ENCODE measurements at places on chromosomes 2 and 18.

DNA sequence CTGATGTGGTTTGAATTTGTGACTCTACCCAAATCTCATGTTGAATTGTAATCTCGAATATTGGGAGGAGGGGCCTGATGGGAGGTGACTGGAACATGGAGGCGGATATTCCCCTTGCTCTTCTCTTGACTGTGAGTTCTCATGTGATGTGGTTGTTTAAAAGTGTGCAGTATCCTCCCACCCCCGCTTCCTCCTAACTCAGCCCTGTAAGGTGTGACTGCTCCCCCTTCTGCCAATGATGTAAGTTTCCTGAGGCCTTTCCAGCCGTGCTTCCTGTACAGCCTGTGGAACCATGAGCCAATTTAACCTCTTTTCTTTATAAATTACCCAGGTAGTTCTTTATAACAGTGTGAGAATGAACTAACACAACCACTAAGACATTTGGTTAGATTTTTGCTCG, 458.4 kb downstream of the THSD7B start:
- DNase-seq, result no peak

- no peak for DNase-seq
Observed at GRCh38 chr2:98907966-98908905, 27.8 kb downstream of the CRACDL start.

- DNase-seq, result no peak
Observed at GRCh38 chr2:160472839-160473251, 20.8 kb downstream of the RBMS1 start.

GRCh38 chr2:69436596-69436937, 668 bp downstream of the NFU1 start:
- DNase-seq, result no peak

DNA sequence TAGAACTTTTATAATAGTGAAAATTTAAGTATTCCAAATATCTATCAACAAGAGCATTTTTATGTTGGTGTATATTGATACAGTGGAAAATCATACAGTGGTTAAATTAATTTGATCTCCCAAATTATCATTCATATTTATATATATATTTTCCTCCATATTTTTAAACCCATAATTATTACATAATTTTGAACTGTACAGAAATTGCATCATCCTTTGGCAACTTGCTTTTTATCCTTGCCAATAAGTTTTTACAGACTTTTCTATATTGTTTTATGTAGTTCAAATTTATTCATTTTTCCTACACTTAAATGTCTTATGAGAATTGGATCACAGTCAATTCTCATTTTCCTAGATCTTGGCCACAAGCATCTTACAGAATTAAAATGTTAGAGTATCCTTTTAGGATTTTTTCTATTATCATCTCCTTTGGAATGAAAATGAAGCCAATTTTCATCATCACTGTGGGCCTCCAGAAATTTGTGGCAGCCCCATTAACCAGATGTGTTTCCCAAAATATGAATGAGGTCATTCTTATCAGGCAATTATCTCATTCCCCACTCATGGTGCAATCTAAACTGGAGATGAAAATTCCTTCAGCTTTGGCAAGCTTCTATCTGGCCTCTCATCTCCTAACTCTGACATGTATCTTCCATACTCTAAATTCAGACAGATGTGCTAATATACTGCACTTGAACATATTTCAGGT, 94.2 kb upstream of the DLGAP1 start:
- no peak for DNase-seq

DNA sequence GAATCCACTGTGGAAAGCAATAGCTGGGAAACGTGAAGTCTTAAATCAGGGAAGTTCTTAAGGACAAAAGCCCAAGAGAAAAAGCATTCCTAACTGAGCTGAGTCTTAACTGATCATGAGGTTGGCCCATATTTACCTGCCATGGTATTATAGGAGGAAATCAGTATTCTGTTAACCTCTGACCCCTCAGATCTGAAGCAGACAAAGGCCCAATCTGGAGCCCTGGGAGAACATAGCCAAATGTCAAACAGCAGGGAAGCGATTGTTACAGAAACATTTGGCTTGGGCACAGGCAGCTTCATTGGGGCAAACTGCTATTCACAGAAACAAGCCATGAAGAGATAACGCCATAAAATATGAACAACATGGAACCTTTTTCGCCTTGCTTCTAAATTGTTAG, 18.8 kb downstream of the EPHA4 start:
- DNase-seq, result no peak

DNA sequence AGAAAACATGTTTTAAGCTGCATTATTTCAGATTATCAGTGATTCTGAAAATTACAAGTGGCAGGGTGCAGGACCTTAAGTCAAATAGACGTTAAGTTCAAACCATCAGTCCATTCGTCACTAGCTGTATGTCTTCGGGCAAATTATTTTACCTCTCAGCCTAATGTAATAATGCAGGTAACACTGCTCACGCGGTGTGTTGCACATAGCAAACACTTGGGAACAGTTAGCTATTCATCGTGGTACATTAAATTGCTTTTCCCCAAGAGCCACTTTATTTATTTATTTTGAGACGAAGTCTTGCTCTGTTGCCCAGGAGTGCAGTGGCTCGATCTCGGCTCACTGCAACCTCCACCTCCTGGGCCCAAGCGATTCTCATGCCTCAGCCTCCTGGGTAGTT, 10.1 kb downstream of the MAT2A start:
- no peak for DNase-seq

- no peak for DNase-seq
Observed at GRCh38 chr18:33914399-33914798, 310.3 kb downstream of the NOL4 start.

GRCh38 chr18:45745817-45746461, 22.0 kb downstream of the SLC14A1 start:
- DNase-seq, result no peak

GRCh38 chr18:59915606-59916005, 15.8 kb downstream of the PMAIP1 start:
- no peak for DNase-seq

- DNase-seq, result no peak
Observed at GRCh38 chr18:66048406-66048805, 297.6 kb downstream of the CDH7 start.

DNA sequence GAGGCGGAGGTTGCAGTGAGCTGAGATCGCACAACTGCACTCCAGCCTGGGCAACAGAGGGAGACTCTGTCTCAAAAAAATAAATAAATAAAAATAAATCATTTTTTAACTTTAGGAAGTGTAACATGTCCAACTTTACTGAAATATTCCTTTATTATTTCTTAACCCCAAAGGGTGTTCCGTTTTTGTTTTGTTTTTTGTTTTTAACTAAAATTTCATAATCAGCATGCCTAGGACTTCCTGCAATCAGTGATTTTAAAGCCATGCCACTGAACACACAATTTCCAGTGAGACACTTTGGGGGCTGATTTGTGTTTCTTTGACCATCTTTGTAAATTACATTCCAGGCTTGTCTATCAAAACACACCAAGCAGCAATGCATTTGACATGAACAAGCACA, 7.1 kb downstream of the CATIP start:
- DNase-seq, result no peak

- no peak for DNase-seq
Observed at GRCh38 chr18:77161961-77162360, 29.4 kb upstream of the MBP start.

DNA sequence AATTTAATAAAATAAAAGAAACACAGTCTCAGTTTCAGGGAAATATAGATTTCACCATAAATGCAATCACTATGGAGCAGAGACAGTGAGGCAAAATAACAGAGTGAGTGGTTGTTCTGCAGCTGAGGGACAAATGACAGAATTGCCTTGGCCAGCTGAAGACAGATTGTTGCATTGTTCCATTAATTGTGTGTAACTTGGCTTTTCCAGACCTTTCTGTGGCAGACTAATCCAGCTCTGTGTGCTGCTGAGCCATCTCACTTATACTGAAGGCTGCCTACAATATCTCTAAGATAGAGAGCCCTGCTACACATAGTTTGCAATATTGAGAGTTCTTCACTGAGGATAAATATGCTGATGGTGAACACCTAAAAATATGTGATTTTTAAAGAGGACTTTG, 11.5 kb downstream of the LRRTM1 start:
- DNase-seq, result no peak

- no peak for DNase-seq
Observed at GRCh38 chr2:68974946-68975665, 670 bp downstream of the GKN1 start.

GRCh38 chr2:127205218-127206125, 14.6 kb downstream of the CYP27C1 start:
- no peak for DNase-seq

DNA sequence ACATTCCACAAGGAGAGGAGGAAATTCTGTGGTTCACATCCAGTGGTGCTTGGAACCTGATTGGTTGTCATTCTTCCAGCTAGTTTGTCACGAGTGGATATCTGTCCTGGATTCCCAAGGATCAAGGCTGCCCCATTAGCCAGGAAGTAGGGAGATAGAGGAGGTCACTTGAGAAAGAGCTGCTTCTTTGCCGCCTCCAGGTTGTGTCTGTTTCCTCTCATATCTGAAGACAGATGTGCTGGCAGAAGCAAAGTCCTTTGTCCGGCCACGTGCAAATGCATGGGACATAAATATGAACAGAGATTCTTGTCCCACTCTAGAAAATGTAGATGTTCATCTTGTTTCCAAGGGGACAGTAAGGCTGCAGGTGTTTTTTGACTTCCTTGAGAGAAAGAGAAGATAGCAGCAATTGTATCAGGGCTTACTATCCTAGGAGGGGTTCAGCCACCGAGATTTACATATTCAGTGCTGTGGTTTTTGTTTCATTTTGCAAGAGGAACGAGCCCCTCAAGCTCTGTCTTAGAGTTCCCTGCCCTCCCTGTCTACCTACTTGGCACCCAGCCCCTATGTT, 174.4 kb downstream of the RPIA start:
- DNase-seq, result no peak

DNA sequence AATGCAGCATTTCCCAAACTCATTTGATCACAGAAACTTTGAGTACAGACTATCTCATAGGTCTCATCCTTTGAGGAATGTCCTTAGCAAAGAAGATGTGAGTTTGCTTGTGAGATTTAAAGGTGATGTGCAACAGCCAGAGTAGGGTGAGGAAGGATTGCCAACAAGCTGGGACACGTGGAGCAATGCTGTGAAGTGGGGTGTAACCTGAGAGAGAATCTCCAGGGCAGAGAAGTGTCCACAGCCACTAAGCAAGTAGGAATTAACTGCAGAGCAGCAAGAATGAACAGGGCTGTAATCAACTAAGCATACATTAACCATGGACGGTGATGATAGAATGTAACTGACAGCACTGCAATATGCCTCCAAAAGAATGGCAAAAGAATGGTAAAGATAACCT, 469.9 kb upstream of the NRP2 start:
- DNase-seq, result no peak

DNA sequence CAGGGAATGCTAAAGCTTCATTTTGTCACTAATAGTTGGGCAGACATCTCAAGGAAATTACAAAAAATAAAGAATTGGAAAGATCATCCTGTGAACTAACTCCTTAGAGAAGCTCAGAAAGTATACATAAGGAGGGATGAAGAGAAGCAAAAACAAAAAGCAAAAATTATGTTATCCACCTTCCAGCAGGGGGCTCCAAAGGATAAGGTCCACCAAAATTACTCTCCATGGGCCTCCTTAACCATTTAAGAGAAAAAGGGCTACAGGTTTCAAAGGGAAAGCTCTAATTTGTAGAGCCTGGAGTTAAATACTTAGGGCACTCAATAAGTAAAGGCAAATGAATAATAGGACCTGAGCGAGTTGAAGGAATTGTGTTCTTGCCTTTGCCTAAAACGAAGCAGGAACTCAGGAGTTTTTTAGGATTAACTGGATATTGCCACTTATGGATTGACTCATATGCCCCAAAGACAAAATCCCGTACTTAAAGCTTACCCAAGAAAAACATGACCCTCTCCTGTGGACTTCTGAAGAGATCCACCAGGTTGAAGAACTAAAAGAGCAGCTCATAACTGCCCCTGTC, 1167.9 kb downstream of the DSC3 start:
- DNase-seq, result peak; percentile 38

DNA sequence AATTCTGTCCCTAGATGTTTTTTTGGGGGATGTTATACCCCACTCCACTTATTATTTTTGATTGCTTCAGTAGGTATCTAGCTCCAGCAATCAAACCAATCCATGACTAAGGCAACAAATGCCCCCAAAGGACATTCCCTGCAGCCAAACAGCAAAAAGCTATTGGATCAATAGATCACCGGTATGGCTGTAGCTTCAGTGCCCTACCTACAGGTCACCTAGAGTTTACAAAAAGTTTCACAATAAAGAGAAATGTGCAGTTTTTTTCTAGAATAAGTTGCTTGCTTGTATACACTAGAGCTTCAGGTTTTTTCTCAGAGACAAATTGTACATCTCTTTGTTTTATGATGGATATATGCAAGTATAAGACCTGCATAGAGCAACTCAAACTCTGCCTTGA, 27.7 kb downstream of the PDE11A start:
- no peak for DNase-seq

DNA sequence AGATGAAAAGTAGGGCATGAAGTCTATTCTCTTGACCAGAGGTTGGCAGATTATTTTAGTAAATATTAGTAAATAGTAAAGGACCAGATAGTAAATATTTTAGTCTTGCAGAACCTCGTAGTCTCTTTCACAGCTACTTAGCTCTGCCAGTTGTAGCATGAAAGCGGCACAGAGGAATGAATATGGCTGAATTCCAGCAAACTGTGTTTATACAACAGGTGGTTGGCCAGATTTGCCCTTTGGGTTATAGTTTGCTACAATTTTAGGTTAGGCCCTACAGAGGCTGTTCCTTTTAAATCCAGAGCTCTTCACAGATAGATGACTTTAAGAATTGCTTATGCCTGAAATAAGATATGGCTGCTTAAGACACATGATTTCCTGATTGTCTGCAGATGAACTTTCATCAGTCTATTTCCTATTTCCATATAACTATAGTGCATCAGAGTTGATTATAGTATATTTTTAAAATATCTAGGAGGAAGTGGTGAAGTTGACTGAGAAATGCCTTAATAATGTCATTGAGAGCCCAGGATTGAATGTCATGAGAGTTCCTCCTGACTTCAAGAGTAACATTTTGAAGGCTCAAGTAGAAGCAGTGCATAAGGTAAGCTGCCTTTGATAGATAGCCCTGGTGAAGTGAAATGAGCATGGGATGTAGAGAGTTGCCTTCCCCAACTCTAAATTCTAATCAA, 80.5 kb downstream of the TMEM185B start:
- DNase-seq, result no peak

DNA sequence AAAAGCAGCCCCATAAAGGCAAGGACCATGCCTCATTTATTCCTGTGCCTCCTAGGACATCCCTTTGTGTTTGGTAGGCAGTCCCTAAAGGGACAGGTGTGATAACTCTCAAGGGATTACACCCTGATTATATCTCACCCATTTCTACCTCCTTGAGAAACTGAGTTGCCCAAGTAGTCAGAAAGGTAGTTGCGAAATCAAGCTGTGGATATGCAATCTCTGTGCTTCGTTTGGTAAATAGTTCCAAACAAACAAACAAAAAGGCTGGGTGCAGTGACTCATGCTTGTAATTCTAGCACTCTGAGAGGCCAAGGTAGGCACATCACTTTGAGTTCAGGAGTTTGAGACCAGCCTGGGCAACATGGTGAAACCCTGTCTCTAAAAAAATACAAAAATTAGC, 100.2 kb upstream of the ARL5A start:
- no peak for DNase-seq

- no peak for DNase-seq
Observed at GRCh38 chr2:117432746-117433145, 381.7 kb upstream of the DDX18 start.

Data from NCI-H1048 (cell line).